ENCODE measurements at places on chromosomes 7 and 10.

DNA sequence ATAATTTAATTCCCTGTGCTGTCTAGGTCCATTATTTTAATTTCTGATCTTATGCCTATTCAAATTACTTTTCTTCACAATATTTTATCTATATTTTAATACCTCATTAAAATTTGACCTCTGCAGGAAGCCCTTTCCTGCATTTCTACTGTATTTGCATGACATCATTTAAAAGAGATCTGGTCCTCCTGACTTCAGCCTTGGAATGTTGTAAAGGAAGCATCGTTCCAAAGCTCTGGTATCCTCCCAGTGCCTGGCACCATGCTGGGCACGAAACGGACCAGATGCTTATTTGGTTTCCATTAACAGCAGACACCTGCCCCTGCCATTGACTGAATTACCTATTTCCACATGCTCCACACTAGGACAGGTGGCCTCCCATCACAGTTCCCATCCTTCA is 247.5 kb downstream of the KLF6 start:
- no peak for DNase-seq

DNA sequence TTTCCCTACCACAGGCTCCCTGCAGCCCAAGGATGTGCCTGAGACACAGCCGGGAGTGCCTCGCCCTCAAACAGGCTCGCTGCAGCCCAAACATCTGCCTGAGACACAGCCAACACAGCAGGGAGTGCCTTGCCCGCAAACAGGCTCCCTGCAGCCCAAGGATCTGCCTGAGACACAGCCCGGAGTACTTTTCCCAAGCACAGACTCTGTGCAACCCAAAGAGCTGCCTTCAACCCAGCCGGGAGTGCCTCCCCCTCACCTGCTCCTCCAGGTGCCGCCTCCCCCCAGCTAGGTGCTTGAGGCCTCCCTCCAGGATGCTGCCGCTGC is 42.9 kb downstream of the ANTXRL start:
- DNase-seq = no peak

GRCh38 chr10:127354255-127354654 is 157.9 kb upstream of the INSYN2A start:
- no peak for DNase-seq

GRCh38 chr10:126939706-126940105 is 34.5 kb downstream of the DOCK1 start:
- DNase-seq = no peak

DNA sequence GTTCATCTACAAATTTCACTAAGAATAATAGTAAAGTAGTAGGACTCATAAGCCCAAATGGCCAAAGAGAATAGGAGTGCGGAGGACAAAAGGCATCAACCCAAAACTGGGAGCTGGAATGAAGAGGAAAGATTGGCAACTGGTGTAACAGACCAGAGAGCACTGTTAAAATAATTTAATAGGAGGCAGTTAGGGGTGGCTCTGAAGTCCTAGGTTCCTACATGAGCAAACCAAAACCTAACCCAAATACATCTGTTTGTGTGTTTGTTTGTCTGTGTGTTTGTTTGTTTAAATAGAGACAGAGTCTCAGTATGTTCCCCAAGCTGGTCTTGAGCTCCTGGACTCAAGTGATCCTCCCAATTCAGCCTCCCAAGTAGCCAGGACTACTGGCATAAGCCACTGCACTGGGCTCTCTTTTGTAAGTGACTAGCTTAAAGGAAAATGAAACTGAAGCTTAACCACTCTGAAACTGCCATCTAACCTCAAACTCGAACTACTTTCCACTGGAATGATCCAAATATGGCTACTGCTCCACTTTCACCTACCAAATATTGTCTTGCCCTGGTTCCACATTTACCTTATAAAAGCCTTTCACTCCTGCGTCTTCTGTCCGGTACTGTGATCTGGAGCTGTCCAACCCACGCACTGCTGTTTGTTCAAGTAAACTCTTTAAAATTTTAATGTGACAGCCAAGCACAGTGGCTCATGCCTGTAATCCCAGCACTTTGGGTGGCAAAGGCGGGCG is 94.9 kb downstream of the AKR1D1 start:
- no peak for DNase-seq

DNA sequence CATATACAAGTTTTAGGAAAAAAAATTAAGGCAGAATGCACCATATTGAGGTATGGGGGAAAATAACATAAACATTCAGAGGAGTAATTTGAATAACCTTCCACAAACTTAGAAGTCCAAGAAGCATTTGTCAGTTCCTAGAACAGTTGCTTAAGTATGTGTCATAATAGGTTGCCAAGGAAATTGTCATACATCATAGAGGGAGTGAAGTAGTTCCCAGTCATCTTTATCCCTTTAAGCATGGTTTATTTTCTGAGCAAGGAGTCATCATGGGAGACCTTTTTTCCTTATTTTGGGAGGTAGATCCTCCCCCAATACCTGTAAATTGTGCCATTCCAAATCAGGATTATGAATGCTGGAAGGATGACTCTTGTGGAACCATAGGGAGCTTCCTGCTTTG is at the start of gene SSMEM1:
TSS of gene SSMEM1 (plus strand) at position 219 of the 400 bp plus-strand sequence. CDS start at position 270, 51 bp downstream.
- no peak for DNase-seq

DNA sequence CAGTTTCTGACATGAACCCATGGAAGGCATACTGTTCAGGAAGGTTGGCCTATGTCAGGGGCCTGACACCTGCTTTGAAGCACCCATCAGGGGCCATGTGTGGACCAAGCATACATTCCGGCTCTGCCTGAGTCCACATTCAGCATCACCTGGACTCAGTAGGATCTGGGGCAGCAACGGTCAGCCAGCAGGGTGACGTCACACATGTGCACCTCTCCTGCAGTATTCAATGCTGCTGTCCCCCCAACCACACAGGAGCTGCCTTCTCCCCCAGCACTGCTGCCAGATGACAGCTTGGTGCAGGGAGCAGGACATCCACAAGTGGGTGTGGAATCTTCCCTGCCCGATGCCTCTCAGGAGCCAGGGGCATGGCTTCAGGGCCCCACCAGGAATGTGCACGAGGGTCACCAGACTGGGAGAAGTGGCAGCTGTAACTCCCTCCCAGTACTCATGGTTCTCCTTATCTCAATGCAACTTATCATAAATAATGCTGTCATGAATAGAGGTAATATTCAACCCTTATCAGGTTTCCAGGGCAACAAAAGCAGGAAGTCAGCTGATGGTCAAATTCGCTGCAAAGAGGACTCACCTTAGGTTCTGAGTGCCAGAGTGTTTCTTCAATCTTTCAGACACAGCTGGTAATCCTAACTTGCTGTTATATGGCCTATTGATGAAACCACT is 292.9 kb downstream of the PAXIP1 start:
- no peak for DNase-seq

Measured in CD4-positive, alpha-beta T cell treated with Interleukin-12 subunit alpha and Interleukin-12 subunit beta, for 1 hour (primary cell).